Left kidney (tissue), 8 donors: ENCODE measurements at places on chromosomes 5 and 9. TPM values are rescaled to one million over a fixed set of nuclear protein-coding genes. Genes with fewer than 3 reads are reported as not detected.

Gene LVRN
- polyA plus RNA-seq: 3.0 TPM

Gene TAF1L
- polyA plus RNA-seq: 0.10 TPM

Gene SHISAL2B
- polyA plus RNA-seq: 0.27 TPM

GRCh38 chr5:97547999-97548738, 365.1 kb upstream of the RIOK2 start:
- no peak for DNase-seq

DNA sequence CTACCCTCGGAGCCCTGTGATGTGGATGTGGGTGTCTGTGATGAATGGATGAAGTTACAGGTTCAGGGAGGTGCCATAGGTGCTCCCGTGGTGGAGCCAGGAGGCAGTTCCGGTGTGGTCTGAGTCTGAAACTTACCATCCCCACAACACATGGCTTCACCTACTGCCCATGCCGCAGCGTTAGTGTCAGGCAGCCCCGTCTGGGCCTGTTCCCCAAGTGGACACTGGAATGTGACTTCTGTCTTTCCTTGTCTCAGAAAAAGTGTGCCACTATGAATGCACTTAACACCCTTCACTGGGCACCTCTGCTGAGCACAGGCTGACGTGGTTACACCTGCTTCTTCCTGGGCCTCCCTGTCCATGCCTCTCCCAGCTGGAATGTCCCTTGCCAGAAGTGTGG, 8.6 kb downstream of the ANKRD33B start:
- DNase-seq: no peak

GRCh38 chr5:94976853-94977252, 308.0 kb downstream of the MCTP1 start:
- no peak for DNase-seq

GRCh38 chr5:177554474-177555111, at the start of gene FAM193B:
Gene FAM193B (minus strand): TSS chr5:177554563. CDS start chr5:177554458, 105 bp downstream.
- peak; percentile 89 for DNase-seq
